ENCODE measurements at places on chromosomes 6 and 20.

- no peak for DNase-seq
Observed at GRCh38 chr6:105620878-105621277, 218.0 kb upstream of the PREP start.

- DNase-seq, result no peak
Observed at GRCh38 chr6:145621776-145622175, 113.5 kb downstream of the EPM2A start.

GRCh38 chr6:126113261-126113660, 126.9 kb downstream of the TRMT11 start:
- DNase-seq, result no peak

DNA sequence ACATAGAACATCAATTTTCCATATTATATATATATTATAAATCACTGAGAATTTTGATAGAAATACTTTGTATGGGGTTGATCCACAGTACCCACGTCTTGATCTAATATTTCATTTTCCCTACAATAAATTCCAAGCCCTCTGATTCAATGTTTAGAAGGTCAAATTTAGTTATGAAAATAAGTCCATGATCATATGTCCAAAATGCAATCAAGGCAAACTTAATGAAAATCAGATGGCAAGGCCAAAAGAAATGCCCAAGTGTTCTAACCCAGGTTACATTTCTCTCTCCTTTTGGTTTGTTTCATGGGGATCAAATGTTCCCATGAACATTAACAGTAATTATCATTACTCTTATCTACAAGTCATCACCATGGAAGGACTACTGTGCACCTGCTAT, 203.8 kb downstream of the KIF16B start:
- no peak for DNase-seq

- DNase-seq, result no peak
Observed at GRCh38 chr6:169099411-169100202, 154.0 kb downstream of the THBS2 start.

DNA sequence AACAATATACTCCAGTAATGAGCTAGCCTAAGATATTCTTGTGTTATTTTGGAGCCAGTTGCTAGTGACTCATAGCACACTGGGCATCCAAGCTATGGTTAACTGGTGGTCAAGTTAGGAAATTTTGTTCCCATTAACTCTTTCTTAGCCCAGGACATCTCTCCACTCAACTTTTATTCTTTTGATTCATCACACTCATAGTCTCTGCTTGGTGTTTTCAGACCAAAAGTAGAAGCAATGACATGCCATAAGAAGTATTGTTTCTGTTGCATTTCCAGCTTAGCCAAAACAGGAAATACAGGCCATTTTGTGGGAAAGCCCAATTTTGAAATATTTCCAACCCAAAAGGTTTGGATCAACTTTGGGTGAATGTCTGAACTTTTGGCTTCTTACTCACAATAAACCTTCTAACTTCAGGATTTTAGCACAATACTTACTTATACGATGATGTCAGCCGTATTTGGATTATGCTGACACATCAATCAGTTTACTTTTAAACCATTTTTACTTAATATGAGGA, 31.6 kb upstream of the CCN2 start:
- DNase-seq, result no peak

DNA sequence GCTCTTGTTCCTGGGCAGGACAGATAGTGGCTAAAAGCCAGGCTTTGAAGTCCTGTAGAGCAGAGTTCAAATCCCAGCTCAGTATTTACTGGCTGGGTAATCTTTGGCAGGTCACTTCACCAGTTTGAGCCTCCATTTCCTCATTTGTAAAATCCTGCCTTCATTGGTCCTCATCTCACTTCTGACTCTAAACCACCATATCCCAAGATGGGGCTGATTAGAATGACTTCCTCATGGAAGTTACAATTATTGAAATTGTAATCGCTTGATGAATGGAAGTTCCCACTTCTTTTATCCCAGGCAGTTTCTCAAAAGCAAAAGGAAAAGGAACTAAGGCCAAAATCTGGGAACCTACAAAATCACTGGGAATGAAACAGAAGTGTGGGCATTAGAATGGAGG, 35.9 kb upstream of the B4GALT5 start:
- no peak for DNase-seq

- no peak for DNase-seq
Observed at GRCh38 chr20:8305449-8305978, 173.4 kb downstream of the PLCB1 start.

- no peak for DNase-seq
Observed at GRCh38 chr6:52074155-52074554, 13.3 kb downstream of the PKHD1 start.

DNA sequence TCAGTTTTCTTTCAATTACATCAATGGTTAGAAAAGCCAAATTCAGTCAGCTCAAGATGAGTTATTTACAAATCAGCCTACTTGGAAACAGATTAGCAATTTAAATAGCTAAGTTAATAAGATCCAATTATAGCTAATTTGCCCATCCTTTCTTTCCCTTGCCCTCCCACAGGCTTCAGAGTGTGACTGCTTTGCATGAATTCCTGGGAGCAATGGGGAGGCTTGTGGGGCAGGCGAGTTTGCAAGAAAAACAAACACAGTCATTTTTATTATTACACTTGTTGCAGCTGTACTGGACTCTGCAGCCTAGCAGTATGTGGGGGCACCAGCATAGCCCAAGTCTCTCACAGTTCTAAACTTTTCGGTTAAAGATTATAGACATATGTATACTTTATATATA, 219.0 kb downstream of the NKAIN2 start:
- no peak for DNase-seq

DNA sequence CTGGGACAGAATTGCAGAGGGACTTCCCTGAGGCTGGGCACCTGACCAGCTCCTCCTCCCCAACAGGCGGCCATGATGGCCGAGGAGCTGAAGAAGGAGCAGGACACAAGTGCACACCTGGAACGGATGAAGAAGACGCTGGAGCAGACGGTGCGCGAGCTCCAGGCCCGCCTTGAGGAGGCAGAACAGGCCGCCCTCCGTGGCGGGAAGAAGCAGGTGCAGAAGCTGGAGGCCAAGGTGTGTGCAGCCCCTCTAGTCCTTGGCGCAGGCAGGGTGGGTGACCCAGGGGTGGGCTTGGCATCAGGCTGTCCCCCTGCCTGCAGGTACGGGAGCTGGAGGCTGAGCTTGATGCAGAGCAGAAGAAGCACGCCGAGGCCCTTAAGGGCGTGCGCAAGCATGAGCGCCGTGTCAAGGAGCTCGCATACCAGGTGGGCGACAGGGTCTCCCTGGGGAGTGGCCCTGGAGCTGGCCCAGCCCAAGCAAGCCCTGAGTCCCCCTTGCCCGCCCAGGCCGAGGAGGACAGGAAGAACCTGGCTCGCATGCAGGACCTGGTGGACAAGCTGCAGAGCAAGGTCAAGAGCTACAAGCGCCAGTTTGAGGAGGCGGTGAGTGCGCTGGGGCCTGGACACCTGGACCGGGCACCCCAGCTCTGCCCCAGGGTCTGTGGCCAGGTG, 45.4 kb downstream of the MYH7B start:
- DNase-seq, result no peak

DNA sequence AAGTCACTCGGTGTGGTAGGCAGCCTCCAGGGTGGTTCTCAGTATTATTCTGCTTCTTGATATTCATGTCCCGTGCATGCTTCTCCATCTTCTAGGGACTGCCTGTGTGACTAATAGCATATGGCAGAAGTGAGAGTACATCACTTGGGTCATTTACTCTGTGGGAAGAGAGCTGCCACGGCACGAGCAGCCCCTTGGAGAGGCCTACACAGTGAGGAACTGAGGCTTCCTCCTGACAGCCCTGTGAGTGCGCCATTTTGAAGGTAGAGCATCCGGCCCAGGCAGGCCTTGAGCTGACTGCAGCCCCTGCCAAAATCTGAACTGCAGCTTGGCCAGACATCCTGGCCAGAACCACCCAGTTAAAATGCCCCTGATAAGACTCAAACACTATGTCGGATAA, 17.3 kb upstream of the MCUR1 start:
- DNase-seq, result no peak

All from NCI-H524 treated with DMSO at 0.1 percent for 48 hours (cell line).